Smooth muscle cell of the pulmonary artery (primary cell): ENCODE measurements at places on chromosomes 2 and 18. TPM values are rescaled to one million over a fixed set of nuclear protein-coding genes. Genes with fewer than 3 reads are reported as not detected.

The ASIC4 gene
- total RNA-seq: 0.39 and 0.46 TPM in 2 replicates

The FEZ2 gene
- total RNA-seq: 58.4 and 59.2 TPM in 2 replicates

The GPR155 gene
- total RNA-seq: 9.3 and 10.4 TPM in 2 replicates

The LCT gene
- under 0.01 and 0.03 TPM in 2 replicates for total RNA-seq
